Esophagus (tissue), 2 donors: ENCODE measurements at places on chromosomes 5 and 9. TPM values are rescaled to one million over a fixed set of nuclear protein-coding genes. Genes with fewer than 3 reads are reported as not detected.

RAB3C gene
- 0.04 TPM for polyA plus RNA-seq

IL3 gene
- not detected for polyA plus RNA-seq

HCN1 gene
- polyA plus RNA-seq, result not detected

REEP2 gene
- 2.6 TPM for polyA plus RNA-seq

IRX2 gene
- 2.1 TPM for polyA plus RNA-seq

FOXD4L6 gene
- polyA plus RNA-seq, result 0.04 TPM

EPB41L4B gene
- polyA plus RNA-seq, result 1.3 TPM

PRXL2C gene
- polyA plus RNA-seq, result 3.1 TPM

SPZ1 gene
- not detected for polyA plus RNA-seq

NUDT2 gene
- 35.2 TPM for polyA plus RNA-seq

PPWD1 gene
- 16.9 TPM for polyA plus RNA-seq

CD14 gene
- polyA plus RNA-seq, result 14.3 TPM

RETREG1 gene
- 1.0 TPM for polyA plus RNA-seq

CNTNAP3B gene
- polyA plus RNA-seq, result 7.3 TPM

ARID3C gene
- not detected for polyA plus RNA-seq

CYLC2 gene
- not detected for polyA plus RNA-seq

MCTP1 gene
- 0.92 TPM for polyA plus RNA-seq
